ENCODE measurements at places on chromosomes 2 and 18.

- no peak for DNase-seq
These were observed 85.6 kb downstream of the MARCHF4 start for GRCh38 chr2:216286616-216287231.

- DNase-seq, result no peak
These were observed 42.3 kb downstream of the AAK1 start for GRCh38 chr2:69601179-69601612.

DNA sequence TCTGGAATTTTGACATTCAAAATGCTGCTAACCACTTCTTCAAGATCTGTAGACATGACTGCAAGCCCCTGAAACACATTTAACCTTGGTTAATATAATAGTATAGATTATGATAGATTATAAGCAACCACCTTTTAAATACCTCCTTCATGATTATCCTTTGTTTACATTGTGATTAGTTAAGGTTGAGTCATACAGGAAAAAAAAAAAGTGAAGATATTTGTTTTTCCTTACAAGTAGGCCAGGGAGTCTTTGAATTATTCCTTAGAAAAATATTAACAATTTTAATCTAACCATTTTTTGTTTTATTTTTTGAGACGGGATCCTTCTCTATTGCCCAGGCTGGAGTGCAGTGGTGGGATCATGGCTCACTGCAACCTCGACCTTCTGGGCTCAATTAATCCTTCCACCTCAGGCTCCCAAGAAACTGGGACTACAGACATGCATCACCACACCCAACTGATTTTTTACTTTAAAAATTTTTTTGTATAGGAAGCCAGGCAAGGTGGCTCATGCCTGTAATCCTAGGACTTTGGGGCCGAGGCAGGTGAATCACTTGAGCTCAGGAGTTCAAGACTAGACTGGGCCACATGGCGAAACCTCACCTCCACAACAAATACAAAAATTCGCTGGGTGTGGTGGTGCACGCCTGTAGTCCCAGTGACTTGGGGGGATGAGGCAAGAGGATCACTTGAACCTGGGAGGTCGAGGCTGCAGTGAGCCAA is 99.4 kb downstream of the SLC39A10 start:
- no peak for DNase-seq

DNA sequence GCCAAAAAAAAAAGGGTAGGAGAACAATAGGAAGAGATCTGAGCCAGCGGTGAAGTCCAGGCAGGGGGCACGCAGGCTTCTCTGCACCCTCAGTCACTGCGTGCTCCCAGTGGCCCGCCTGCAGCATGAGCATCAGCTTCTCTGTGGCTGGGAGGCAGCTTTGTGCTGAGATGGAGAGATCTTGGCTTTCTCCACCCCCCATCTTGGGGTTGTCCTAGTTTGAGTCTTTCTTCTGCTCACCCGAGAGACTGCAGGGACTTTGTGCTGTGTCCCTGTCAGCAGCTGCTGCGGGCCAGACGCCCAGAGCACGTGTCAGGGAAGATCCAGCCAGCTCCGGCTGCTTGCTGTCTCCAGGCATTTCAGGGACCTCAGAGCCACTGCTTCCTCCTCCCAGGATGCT is 20.3 kb downstream of the TRAPPC12 start:
- DNase-seq, result peak; percentile 76

DNA sequence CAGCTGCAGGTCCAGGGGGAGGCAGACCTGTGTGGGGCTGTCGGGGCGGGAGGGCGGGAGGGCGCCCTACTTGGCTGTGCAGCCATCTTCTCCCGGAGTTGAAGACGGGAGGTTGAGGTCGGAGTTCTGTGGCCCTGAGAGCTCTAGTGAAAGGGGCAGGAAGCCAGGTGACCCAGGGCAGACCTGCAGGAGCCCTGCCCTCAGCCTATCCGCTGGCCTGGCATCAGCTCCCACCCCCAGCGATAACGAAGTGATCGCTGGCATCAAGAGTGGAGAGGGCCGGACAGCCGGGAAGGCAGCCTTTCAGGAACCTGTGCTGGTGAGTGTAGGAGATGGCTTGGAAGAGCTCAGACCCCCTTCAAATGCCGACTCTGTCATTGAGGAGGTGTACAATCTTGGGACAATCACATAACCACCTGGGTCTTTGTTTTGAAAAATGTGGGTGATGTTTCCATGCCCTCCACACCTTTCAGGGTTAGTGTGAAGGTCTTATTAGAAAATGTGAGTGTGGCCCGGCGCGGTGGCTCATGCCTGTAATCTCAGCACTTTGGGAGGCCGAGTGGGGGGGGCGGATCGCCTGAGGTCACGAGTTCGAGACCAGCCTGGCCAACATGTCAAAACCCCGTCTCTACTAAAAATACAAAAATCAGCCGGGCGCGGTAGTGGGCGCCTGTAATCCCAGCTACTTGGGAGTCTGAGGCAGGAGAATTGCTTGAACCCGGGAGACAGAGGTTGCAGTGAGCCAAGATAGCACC is 1.3 kb downstream of the ARHGEF4 start:
- no peak for DNase-seq

DNA sequence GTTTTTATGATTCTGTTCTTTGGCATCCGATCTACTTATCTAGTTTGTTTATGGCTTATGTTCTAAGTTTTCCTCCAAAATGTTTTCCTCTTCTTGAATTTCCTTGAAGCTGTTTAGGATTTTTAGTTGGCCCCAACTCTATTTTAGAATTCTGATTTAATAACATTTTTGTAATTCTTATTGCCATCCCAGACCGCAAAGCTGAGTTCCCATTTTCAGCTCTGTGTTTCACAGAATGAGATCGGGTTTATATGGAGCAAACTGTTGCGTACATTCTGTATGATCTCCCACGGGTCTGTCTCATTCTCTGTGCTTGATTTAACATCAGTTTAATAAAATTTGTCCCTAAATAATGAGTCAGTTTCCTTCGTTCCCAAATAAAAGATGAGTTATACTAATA is 59.3 kb downstream of the DPP4 start:
- DNase-seq, result no peak

DNA sequence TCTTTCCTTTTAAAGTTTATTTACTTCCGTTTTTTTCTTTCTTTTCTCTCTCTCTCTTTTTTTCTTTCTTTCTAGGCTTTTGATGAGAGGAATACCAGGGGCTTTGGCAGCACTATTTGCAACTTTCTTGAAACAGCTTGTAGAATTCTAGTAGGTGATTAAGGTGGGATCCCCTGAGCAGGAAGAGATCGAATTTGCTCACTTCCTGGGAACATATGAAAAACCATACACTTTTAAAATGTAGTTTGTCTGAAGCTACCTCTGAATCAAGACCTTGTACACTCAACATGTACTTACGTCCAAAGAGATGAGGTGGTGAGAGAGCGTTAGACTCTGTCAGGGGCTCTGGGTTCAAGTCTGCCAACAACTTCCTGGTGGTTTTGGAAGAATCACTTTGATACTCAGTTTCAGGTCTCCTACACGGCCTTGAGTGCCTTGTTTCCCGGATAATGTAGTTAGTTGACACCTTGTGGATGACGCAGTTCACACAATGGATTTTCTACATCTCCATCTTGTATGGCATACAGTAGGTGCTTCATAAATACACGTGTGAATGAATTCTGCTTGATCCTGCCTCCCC is 229.1 kb downstream of the MYCN start:
- DNase-seq, result no peak

GRCh38 chr2:168178520-168179324 is 68.7 kb downstream of the STK39 start:
- DNase-seq, result no peak

DNA sequence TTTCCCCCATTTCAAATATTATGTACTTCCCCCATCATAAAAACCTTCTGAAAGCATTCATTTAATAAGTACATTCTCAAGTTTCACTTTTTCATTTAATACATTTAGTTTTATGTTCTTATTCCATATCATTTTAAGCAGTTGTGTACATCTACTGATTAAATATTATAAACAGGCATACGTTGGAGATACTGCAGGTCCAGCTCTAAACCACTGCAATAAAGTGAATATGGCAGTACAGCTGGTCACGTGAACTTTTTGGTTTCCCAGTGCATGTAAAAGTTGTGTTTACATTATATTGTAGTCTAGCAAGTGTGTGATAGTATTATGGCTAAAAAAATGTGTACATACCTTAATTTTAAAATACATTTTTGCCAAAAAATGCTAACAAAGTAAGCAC is 48.7 kb downstream of the TET3 start:
- no peak for DNase-seq

- no peak for DNase-seq
These were observed 96.9 kb downstream of the PHLPP1 start for GRCh38 chr18:62812242-62812641.

- no peak for DNase-seq
These were observed 209.6 kb downstream of the TWIST2 start for GRCh38 chr2:239057533-239057932.

GRCh38 chr18:919078-919477 is 14.4 kb downstream of the ADCYAP1 start:
- DNase-seq, result no peak

DNA sequence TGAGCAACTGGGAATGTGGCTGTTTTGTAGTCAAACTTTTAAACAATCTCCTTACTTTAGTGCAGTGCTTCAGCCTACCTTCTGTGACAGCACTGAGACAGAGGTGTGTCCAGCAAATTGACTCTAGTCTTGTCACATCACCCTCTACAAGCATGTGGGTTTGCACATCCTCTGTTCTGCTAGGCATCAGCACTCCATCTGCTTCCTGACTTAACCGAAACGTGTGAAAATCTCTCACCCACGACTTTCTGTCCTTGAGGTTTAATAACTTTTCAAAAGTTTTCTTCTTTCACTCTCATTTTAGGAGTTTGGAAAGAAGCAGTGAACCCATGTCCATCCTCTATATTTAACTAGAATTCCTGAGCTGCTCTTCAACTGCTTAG is 42.6 kb downstream of the TTR start:
- no peak for DNase-seq

DNA sequence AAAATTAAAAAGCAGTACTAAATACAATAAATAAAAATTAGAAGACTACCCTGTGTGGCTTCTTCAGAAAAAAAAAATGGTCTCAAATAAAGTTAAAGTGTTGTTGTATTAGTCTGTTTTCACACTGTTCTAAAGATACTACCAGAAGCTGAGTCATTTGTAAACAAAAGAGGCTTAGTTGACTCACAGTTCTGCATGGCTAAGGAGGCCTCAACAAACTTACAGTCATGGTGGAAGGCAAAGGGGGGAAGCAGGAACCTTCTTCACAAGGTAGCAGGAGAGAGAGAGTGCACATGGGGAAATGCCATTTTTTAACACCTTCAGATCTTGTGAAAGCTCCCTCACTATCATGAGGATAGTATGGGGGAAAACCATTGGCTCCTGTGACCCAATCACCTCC is 612.8 kb downstream of the RNF144A start:
- DNase-seq, result no peak

GRCh38 chr2:228602288-228602687 is 420.8 kb upstream of the SPHKAP start:
- DNase-seq, result no peak

GRCh38 chr2:419687-420317 is 131.9 kb upstream of the ALKAL2 start:
- no peak for DNase-seq

GRCh38 chr2:3320910-3321605 is 56.6 kb downstream of the EIPR1 start:
- DNase-seq, result no peak

DNA sequence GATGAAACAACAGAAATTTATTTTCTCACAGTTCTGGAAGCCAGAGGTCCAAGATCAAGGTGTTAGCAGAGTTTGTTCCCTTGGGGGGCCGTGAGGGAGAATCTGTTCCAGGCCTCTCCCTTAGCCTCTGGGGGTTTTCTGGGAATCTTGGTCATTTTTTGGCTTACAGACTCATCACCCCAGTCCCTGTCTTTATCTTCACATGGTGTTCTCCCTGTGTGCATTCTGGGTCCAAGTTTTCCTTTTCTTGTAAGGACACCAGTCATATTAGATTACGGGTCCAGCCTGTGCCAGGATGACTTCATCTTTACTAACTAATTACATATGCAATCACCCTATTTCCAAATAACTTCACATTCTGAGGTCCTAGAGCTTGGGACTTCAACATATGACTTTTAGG is 292.5 kb upstream of the TRIB2 start:
- DNase-seq, result no peak

DNA sequence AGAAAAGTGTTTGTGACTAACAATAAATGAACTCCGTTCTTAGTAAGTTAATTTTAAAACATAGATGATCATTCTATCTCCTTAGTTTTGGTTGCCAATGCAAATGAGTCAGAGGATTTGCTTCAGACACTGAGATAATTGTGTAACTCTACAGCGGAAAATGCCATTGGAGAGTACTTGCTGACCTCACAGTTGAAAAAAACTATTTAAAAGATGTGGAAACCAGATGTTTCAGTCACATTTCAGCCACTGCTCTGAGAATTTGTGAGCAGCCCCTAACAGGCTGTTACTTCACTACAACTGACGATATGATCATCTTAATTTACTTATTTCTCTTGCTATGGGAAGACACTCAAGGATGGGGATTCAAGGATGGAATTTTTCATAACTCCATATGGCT is at the start of gene TNFAIP6:
Gene TNFAIP6 (plus strand): TSS at position 234 of the 400 bp plus-strand sequence. CDS start 75 bp downstream, at position 309.
- no peak for DNase-seq

GRCh38 chr2:153499439-153499838 is 20.9 kb upstream of the RPRM start:
- DNase-seq, result no peak

GRCh38 chr2:211741966-211742365 is 796.6 kb downstream of the ERBB4 start:
- DNase-seq, result no peak

DNA sequence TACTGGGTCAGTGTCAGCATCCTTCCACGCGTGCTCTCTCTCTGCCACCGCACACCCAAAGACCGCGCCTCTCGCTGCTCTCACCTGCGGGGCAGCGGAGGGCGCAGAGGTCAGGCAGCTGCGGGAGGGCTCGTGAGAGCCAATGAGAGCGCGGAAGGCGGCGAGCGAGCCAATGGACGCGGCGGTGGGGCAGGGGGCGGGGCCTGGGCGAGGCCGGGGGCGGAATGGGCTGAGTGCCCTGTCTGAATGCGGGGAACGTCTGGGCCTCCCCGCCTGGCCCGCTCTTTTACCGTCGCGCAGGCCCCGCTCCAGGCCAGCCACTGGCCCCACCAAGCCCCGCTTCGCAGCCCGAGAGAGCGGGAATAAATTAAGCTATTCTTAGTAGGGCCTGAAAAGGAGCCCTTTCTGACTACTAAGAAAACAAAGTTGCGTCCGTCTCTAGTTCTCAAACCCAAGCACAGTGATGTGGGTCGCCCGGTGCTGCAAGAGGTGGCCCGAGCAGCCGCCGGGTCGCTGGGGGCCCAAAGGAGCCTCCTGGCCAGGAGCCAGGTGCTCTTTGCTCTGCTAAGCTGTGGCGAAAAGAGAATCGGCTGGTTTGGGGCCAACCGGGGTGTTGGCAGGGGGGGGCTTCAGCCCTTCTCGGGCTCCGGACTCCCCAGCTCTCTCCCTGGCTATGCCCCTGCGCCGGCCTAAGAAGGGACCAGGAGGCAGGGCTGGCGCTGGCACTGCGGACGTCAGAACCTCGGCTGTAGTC is 81.1 kb upstream of the GLI2 start:
- peak; percentile 61 for DNase-seq

GRCh38 chr2:215740071-215740470 is 273.3 kb downstream of the MREG start:
- no peak for DNase-seq

GRCh38 chr18:8657050-8657820 is 48.0 kb downstream of the RAB12 start:
- no peak for DNase-seq

- DNase-seq, result no peak
These were observed 191.0 kb downstream of the HNMT start for GRCh38 chr2:138155304-138155703.
